CD4-positive, alpha-beta memory T cell (primary cell): ENCODE measurements at places on chromosomes 3 and 15. TPM values are rescaled to one million over a fixed set of nuclear protein-coding genes. Genes with fewer than 3 reads are reported as not detected.

- DNase-seq = no peak
These were observed 9.7 kb upstream of the ALCAM start for GRCh38 chr3:105356988-105357387.

GRCh38 chr3:9468460-9468859 is 71.0 kb downstream of the SETD5 start:
- DNase-seq = no peak

DNA sequence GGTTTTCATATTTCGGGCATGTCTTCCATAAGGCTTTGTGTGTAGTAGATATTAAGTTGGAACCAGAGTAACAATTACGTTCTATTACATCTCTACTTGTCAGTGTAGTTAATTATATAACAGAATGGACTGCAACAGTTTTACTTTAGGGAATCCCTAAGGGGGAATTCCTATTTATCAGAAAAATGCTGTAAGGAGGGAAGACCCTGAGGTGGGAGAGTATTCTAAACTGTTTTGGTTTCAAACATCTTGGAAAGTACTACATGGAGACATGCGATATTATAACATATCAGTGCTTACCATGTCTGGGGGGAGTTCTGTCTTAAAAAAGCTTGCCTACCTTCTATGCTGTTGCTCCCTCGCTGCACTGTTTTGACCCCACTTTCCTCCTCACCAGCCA is 238.1 kb downstream of the LPP start:
- no peak for DNase-seq

DNA sequence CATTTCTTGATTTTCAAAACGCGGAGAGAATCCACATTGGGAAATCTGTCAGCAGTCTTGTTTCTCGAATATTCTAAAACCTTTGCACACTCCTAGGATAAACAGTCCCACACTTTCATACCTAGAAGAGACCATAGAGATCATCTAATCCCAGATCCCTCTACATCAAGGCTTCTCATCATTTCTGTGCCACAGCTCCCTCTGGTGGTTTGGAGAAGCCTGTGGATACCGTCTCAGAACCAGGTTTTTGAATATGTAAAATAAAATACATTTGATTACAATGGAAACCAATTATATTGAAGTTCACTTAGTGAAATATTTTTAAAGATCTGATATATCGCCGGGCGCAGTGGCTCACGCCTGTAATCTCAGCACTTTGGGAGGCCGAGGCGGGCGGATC is 211.9 kb upstream of the GOLGA6L4 start:
- no peak for DNase-seq

The CAV3 gene
- polyA plus RNA-seq = not detected
